Stimulated activated CD8-positive, alpha-beta memory T cell treated with anti-CD3 and anti-CD28 coated beads, Interleukin-2, amount 100 ng/mL, for 1 hour (primary cell): ENCODE measurements at places on chromosomes 5 and 9.

GRCh38 chr5:116908537-116908936, 333.9 kb upstream of the SEMA6A start:
- DNase-seq = no peak

DNA sequence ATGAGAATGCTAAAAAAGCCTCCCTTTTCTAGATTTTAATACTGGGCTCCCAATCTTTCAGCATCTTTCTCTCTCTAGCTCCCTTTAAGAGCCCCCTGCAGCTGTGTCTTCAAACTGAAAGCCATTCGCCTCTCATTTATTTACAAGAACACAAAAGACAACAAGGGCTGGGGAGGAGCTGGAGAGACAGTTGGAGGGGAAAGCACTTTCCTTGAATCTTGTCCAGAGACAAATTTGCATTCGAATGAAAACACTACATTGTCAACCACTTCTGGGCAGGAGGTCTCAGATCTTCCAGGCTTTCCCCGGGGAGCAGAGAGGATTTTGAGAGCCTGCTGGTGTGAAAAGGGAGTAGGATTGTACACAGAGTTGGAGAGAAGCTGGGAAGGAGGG, 518.3 kb downstream of the CTNND2 start:
- DNase-seq = no peak

- DNase-seq = no peak
These were observed 29.7 kb downstream of the GRIA1 start for GRCh38 chr5:153520137-153520536.

- DNase-seq = no peak
These were observed 23.4 kb downstream of the AKNA start for GRCh38 chr9:114364134-114365041.

DNA sequence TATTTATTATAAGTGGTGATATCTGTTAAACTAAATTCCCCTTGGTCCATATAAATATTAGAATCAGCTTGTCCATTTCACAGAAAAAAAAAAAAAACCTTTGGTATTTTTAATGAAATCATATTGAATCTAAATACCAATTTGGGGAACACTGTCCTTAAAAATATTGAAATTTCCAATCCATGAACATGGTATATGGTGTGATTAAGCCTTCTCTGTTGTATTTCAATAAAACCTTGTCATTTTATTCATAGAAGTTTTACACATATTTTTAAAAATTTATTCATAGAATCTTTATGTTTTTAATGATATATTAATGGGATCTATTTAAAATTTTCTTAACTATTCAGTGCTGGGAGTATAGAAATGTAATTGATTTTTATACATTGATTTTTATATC, 135.3 kb downstream of the CEP120 start:
- no peak for DNase-seq

DNA sequence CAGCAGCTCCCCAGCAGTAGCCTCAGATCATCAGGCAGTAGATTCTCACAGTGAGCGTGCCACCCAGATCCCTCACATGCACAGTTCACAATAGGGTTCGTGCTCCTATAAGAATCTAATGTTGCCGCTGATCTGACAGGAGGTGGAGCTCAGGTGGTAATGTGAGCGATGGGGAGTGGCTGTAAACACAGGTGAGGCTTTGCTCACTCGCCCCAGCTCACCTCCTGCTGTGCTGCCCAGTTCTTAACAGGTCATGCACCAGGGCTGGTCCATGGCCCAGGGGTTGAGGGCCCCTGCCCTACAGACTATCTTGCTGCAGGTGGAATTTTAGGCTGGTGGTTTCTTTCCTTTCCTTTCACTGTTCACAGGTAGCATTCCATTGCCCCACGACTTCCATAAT, 100.2 kb downstream of the MRPL36 start:
- DNase-seq = no peak

- no peak for DNase-seq
These were observed 3.5 kb downstream of the PRXL2C start for GRCh38 chr9:96651626-96652025.

- no peak for DNase-seq
These were observed 41.7 kb upstream of the HSD17B4 start for GRCh38 chr5:119410448-119411159.

DNA sequence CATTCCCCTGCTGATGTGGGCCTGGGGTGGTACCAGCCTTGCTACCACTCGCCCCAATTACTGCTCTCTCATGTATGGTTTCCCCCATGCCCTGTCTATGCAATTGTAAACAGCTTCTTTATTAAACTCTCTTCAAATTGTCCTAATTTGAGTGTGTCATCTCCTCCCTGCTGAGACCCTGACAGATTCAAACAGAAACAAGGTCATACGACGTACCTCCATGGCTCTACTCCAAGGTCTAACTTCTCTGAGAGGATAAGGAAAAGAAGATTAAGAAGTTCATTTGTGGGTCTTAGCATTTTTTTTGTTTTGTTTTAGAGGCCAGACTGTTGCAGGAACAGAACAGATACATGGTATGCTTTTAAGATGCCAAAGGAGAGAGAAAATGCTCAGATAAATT, 38.0 kb downstream of the ABITRAM start:
- no peak for DNase-seq

- DNase-seq = no peak
These were observed 1858.6 kb upstream of the CDH9 start for GRCh38 chr5:28896949-28897348.

DNA sequence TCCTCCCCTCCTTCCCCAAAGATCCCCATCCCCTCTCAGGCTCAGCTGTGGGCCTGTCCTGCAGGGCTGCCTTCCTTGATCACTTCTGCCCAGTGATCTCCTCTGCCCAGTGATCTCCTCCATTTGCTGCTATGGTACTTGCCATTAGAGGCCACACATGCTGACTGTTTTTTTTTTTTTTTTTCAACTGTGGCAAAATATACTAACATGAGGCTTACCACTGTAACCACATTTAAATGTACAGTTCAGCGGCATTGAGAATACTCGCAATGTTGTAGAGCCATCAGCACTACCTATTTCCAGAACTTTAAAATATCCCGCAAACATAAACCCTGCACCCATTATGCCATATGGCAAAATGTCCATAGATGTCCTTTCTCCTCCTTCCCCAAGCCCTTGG, 61.7 kb upstream of the EPB41L4B start:
- DNase-seq = no peak

GRCh38 chr5:124907098-124907644, 160.7 kb upstream of the ZNF608 start:
- DNase-seq = no peak

- no peak for DNase-seq
These were observed 111.6 kb downstream of the CTNND2 start for GRCh38 chr5:11792621-11793020.

DNA sequence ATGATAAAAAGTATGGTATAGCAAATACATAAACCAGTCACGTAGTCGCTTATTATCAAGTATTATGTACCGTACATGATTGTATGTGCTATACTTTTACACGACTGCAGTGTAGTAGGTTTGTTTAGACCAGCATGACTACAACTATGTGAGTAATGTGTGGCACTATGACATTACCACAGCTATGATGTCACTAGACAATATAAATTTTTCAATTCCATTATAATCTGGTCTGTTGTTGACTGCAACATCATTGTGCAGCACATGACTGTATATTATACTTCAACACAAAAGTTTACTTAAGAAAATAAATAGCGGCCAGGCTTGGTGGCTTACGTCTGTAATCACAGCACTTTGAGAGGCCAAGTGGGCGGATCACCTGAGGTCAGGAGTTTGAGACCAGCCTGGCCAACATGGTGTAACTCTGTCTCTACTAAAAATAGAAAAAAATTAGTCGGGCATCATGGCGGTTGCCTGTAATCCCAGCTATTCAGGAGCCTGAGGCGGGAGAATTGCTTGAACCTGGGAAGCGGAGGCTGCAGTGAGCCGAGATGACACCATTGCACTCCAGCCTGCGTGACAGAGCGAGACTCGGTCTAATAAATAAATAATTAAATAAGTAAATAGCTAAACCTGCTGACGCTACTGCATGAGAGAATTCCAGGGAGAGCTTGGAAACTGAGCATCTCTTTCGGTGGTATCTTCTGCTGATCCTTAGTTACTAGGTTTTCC, 24.6 kb upstream of the JADE2 start:
- DNase-seq = no peak

DNA sequence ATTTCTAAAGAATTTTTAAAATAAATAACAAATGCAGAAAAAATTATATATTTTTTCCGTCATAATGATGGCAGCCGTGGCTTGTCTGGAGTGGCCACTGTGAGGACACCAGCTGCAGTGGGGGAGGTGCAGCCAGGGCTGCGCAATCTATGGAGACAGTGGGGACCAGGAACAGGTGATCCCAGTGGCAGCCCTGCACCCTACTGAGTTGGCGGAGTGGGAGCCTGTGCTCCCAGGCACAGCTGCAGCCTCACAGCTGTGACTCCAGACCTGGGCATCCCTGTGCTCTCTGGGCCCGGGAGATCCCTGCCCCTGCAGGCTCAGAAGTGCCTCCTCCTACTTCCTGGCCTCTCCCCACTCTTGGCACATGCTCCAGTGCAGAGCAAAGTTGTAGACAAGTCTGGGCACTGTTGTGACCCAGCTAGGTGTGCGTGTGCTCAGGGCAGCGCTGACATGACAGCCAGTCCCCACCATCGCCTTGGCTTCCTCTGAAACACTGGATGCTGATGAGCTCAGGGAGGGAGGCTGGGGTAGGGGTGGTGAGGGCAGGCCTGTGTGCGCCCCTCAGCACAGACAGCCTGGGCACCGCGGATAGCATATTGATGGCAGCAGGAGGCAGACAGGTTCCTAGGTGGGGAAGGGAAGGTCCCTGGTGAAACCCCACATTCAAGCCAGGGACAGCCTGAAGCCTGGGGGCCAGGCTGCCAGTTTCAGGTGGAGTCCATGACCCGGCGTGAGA, 96.0 kb upstream of the PRR16 start:
- no peak for DNase-seq

DNA sequence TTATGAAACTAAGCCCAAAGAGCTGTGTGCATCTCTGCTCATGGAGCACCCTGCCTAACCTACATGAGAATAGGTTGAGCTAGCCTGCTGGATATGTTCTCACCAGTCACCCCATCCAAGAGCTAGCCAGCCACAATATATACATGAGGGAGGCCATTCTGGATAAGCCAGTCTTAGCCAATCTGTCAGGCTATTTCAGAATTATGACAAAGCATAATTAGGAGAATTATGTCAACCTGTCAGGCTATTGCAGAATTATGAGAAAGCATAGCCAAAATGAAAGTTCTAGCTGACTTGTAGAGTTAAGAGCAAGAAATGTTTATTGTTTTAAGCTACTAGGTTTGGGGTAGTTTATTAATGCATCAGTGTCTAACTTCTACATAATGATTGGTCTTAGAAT, 189.8 kb downstream of the WDR70 start:
- no peak for DNase-seq

DNA sequence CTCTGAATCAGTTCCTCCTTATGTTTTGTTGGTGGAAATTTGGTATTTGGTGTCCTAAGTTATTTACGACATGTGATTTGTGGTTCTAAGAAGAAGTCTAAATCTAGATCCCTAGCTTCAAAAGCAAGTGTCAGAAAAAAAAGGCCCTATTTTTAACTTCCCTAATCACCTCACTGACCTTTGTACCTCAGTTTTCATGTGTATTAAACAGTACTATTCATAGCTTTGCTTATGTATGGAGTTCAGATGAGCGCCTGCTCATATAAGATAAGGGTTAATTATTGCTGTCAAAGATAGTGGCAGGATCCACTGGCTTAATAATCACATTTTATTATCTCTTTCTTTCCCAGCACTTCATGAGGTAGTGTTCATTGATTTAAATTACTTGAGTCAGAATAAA, 318.2 kb downstream of the PARP8 start:
- DNase-seq = no peak

DNA sequence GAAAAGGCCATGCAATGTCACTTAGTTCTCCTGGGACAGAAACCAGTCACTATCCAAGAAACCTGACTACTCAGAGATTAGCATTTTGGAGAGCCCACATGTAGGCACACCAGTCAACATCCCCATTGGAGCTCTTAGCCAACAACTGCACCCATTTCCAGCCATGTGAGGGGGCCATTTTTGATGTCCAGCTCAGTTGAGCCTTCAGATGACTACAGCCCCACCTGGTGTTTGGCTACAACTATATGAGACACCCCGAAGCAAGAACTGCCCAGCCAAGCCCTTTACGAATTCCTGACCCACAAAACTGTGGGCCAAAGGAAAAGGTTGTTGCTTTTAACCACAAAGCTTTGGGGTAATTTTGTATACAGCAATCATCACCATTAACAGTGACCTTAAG, 300.1 kb downstream of the ASTN2 start:
- no peak for DNase-seq

GRCh38 chr9:36725777-36726356, 153.2 kb downstream of the MELK start:
- DNase-seq = no peak

DNA sequence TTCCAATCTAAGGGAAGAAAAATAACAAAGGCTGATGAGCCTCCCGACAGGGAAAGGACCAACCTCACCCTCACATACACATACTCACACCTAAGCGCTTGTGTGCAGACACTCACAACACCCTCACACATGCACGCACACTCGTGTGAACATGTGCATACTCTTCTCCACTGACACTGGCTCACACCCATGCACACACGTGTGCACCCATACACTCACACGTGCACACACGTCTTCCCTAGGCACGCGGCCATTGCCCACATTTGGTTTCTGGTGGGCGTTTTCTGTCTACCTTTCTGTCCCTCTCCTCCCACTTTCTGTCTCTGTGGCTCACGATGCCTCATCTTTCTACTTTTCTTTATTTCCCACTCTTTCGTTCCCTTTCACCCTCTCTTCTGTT, 169.7 kb upstream of the MVB12B start:
- DNase-seq = no peak

DNA sequence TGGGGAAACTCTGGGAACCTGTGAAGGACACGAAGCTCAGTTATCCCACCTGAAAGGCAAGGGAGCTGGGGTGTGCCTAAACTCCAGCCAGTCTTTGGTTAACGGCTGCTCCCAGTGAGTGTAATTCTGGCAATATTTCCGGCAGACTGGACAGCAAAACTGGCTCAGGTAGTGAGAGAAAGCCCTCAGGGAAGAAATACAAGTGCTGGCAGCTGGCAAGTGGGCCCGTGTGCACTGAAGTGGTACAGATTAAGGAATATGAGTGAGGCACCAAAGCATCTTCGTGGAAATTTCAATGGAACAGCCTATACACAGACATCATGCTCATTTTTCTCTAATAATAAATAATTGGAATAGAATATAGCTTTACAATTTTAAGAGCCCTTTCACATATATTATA, 56.2 kb downstream of the ABHD17B start:
- DNase-seq = no peak

- no peak for DNase-seq
These were observed 59.5 kb downstream of the ANKRD33B start for GRCh38 chr5:10623305-10623910.

GRCh38 chr5:179181988-179182387, 121.8 kb downstream of the ZNF354C start:
- DNase-seq = no peak

DNA sequence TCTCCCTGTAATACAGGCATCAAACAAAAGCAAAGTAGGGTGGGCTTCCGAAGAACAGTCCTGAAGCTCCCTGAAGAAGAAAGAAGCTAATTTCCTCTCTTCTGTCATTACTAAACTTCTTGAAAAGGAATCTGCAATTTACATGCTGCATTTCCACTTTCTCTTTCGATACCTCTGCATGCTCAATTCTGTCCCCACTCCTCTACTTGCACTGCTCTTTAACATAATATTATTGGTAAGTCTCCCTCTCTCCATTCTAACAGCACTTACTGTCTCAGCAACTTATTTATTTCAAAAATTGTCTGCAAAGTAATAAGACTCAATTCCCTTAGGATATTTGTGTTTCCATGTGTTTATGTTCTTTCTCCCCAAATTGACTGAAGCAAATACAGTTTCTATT, 3.9 kb upstream of the PLPP1 start:
- no peak for DNase-seq

- no peak for DNase-seq
These were observed 72.5 kb downstream of the APTX start for GRCh38 chr9:32928912-32929311.

GRCh38 chr5:15897656-15898055, 281.9 kb downstream of the MARCHF11 start:
- DNase-seq = no peak
